Vagina (tissue), 2 donors: ENCODE measurements at places on chromosomes 5 and 9.

DNA sequence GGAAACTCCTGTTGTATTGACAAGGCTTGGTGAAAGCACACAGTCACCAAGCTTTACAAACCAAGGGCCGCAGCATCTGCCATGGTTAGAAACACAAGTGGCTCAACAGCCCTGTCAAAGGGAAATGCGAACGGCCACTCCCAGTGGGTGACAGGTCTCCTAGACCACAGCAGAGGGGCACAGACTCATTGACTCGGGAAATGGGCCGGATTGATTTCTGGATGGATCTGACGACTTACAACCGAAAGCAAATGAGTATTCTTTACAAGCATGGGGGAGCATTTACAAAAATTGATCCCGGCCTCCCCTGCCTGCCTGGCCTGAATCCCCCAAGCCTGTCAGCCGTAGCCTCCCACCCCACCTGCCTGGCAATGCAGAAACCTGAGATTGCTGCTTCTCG, 48.2 kb downstream of the ADAMTS2 start:
- no peak for DNase-seq

- DNase-seq, result no peak
These were observed 35.2 kb downstream of the INSYN2B start for GRCh38 chr5:169944922-169945680.

GRCh38 chr9:36765077-36765390, 192.3 kb downstream of the MELK start:
- DNase-seq, result no peak

GRCh38 chr5:93006915-93007314, 574.1 kb downstream of the NR2F1-AS1 start:
- no peak for DNase-seq

GRCh38 chr9:36470643-36471290, 70.7 kb upstream of the RNF38 start:
- DNase-seq, result no peak

- DNase-seq, result no peak
These were observed 6.3 kb downstream of the SLC35D2 start for GRCh38 chr9:96376891-96377874.

GRCh38 chr5:73122875-73123810, 2.8 kb downstream of the TMEM171 start:
- no peak for DNase-seq

DNA sequence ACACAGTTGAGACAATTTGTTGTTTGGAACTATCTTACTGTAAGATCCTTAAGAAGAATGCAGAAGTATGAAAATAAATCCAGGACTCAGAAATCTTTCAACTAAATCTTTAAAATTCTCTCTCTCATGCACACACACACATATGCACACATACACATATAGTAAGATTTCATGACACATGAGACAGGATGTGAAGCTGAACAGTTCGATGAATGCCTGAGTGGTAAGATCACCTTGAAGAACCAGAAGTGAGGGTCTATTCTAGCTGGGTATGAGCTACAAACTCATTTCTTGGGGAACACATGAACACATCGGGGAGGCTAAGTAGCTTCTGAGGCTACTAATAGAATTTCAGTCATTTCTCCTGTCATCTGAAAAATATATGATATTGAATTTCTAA, 153.6 kb downstream of the TMC1 start:
- no peak for DNase-seq

DNA sequence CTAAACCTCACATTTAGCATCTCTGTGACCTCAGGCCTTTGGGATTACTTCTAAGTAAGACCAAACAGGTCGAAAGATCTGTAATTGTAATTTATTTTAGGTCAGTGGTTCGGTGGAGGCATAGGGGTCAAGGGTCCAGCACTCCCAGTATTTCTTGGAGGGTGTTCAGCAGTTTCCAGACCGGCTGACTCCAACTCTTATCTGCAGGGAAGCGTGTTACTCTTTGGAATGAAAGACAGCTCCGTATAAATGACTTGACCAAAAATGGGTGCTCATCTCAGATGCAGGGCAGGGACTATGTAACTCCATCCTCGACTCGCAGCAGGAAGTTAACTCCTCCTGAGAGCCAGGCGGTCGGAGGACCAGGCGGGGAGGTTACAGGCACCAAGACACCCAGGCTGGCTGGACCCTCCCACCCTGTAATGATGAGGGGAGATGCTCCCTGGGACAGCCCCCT, 620 bp upstream of the VPS13A start:
- DNase-seq, result no peak

GRCh38 chr5:63029891-63030290, 451.3 kb downstream of the LRRC70 start:
- DNase-seq, result no peak

GRCh38 chr5:113632996-113633395, 119.5 kb downstream of the YTHDC2 start:
- DNase-seq, result no peak

- DNase-seq, result no peak
These were observed 293.5 kb downstream of the HINT1 start for GRCh38 chr5:130871346-130872086.

DNA sequence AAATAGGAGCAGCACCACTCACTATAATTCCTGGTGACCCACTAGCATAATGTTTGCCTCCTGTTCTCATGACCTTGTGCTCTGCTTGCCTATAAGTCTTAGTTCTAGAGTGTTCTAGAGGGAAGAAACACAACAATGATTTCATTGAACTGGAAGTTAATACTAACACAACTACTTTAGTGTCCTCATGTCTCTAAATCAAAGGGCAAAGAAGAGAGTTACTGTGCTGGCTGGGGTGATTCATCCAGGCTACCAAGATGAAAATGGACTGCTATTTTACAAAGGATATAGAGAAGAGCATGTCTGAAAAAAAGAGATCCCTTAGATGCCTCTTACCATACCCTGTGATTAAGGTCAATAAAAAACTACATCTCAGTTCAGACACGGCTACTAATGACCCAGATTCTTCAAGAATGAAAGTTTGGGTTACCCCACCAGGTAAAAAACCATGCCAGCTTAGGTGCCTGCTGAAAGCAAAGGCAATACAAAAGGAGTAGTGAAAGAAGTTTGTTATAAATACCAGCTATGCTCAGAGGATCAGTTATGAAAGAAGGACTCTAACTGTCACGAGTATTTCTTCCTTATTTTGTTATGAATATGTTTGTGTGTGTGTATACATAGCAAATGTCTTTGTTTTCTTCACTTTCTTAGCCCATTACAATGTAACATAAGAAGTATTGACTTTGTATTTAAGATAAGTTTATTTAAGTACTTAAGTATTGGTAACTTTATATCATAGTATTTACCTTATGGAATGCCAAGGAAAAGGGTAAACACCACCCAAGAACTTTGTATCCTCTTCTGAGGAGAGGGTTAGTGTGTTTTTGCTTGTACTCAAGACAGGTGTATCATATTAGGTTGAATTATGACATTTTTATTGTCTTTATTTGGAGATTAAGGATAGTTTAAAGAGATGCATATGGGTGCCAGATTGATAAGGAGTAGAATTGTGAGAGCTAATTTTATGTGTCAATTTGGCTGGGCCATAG, 314.1 kb upstream of the PTGER4 start:
- no peak for DNase-seq

GRCh38 chr5:153641183-153641688, 150.8 kb downstream of the GRIA1 start:
- no peak for DNase-seq

DNA sequence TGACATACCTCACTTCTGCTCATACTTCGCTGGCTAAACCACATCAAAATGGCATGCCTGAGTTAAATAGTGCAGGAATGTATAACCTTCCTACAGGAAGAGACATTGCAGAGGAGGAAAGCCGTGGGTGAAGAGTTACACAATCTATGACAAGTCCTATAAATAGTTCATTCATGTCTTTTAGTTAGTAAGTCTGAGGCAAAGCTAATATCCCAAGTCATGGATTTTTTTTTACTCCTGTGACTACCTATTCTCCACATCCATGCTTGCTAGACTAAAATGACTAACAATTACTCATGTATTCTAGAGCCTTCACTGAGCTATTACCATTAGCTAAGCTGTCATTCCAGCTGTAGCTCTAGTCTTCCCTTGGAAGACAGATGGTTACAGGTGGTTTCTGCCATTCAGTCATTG, 391.3 kb downstream of the NR2F1-AS1 start:
- no peak for DNase-seq

GRCh38 chr5:76473661-76474060, 70.6 kb downstream of the IQGAP2 start:
- DNase-seq, result no peak

- DNase-seq, result no peak
These were observed 99.3 kb upstream of the HCN1 start for GRCh38 chr5:45795458-45795857.

DNA sequence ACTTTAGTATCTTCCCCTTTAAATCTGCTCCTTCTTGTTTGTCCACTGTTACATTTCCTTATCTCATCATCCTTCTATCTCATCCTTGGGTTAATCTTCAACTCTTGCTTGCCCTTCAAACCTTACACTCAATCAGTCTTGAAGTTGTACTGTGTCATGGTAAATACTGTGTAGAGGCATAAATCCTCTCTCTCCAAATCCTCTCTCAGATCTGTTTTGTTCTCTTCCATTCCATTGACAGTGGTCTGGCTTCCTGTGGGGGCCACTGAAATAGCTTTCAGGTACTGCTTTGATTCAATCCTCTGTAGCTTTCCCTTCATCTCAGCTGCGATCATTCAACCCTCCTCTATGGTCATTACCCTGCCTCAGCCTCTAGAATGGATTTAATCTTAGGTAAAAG, 104.0 kb downstream of the PLCXD3 start:
- DNase-seq, result no peak

DNA sequence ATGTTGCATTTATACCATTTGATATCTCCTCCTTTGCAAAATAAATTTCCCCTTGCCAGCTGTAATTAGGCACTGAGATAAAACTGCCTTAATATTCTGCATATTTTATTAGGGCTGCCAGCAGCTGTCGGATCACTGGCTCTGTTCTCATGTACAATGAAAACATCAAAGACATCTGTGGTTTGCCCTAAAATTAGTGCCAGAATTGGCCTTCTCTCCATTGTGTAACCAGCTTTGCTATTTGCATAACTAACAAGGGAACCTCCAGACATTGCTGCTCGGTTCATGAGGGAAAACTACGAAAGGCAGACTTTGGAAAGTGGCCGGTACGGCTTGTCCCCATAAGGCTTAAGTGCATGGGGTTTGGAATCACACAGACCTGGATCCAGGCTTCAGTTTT, 45.5 kb upstream of the KIF2A start:
- no peak for DNase-seq

GRCh38 chr5:119945691-119946090, 316.3 kb downstream of the FAM170A start:
- no peak for DNase-seq

- no peak for DNase-seq
These were observed 126.7 kb downstream of the GADD45G start for GRCh38 chr9:89731262-89732182.

GRCh38 chr9:84266087-84266561, 74.4 kb downstream of the SLC28A3 start:
- DNase-seq, result no peak

GRCh38 chr5:107169867-107170266, 500.9 kb downstream of the EFNA5 start:
- DNase-seq, result no peak

GRCh38 chr9:98955259-98955658, 11.6 kb downstream of the COL15A1 start:
- no peak for DNase-seq

- DNase-seq, result no peak
These were observed 326.5 kb downstream of the SH3GL2 start for GRCh38 chr9:17905366-17905765.

DNA sequence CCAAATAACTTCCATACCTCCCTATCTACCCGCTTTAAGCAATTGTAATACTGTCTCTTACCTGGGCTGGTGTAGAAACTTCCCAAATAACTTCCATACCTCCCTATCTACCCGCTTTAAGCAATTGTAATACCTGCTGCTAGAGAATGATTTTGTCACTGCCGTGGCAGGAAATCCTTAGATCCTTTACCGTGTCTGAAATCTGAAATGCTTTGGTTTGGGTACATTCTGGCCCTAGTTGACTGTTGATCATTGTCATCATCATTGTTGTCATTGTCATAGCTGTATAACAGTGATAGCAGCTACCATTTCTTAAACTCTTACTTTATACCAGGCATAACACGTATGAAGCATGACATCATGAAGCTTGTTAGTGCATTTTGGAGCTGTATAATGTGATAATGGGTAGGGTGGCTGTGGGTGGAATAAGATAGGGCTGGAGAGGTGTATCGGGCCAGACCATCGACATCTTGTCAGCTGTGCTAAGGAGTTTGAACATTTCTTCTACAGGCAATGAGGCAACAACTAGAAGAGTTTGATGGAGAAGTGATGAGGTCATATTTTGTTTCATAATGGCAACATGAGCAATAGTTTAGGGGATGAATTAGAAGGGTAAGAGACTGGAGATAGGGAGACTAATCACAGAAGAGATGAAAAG, 15.7 kb downstream of the PIP5K1B start:
- no peak for DNase-seq

DNA sequence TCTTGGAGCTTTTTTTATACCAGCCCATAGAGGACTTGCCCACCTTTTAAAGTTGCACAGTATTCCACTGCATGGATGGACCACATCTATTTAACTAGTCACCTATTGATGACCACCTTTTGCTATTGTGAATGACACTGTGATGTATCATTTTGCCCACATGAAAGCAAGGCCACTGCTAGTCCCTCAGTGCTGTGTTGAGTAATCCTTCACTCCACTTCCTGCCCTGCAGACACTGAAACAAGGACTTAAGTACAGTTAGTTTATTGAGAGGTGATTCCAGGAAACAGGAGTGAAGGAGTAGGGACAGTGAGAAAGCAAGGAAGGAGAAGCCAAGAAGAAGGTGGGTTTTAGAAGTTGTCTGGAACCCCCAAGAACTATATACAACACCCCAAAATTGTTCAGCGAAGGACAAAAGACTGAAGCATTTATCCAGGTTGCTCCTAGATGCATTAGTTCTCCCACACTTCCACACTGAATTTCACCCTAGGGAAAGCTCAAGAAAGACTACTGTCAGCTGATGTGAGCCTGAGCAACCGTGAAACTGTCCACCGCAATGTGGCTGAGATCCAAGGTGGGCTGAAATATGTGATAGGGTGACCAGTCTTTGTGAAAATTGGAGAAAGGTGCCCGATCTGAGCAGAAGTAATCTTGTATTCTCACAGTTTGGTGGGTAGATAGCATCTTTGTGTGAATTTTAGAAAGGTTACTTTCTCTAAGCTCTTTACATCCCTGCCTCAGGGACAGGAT, 45.2 kb upstream of the ANKRD31 start:
- DNase-seq, result no peak

DNA sequence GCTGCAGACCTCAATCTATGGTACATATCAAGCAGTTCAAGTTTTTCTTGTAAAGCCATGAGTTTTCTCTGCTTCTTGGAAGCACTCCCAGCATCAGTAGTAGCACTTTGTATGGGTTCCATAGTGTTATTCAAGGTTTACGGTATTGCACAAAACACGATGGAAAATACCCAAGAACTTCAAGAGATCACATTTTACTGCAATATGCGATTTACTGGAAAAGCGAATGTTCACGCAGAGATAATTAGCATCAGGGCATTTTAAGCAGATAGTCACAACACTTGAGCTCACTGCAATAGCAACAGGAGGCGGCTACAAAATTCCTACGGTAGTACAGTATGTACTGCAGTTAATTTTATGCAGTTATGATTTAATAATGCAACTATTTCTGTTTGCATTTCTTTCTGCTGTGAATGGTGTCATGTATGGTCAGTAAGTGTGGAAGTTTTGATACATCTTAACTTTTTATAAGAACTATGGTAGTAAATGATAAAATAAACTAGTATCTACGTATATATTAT, 200.8 kb downstream of the SMARCA2 start:
- no peak for DNase-seq
